ENCODE measurements at places on chromosomes 5 and 9.

DNA sequence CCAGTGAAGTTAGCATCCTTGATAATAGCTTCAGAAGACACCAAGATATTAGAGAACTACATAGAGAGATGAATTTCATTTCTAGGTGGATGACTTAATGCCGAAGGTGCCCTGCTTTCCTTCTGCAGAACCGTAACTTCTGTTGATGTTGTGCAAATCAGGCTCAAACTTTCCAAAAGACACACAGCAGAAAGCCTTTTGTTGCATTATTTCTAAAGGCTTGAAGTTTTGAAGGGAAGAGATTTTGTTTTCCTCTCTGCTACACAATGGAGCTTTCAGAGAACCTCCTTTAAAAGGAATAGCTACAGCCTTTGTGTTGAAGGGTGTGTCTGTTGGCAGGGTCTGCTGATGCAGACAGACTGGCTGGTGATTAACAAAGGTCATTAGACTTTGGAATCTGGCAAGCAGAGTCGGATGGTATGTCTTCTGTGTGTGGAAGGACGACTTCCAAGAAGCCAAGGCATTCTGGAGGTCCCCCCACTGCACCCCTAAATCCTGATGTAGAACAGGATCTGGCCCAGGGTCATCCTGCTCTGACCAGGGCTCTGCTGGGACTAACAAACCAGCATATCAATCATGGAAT is 57.8 kb downstream of the ZNF462 start:
- no peak for DNase-seq

GRCh38 chr9:78677326-78677725 is 380.4 kb downstream of the PSAT1 start:
- DNase-seq: no peak

- DNase-seq: no peak
Observed at GRCh38 chr5:36796155-36796554, 80.4 kb upstream of the NIPBL start.

GRCh38 chr5:89850513-89850865 is 559.1 kb downstream of the CETN3 start:
- DNase-seq: no peak

DNA sequence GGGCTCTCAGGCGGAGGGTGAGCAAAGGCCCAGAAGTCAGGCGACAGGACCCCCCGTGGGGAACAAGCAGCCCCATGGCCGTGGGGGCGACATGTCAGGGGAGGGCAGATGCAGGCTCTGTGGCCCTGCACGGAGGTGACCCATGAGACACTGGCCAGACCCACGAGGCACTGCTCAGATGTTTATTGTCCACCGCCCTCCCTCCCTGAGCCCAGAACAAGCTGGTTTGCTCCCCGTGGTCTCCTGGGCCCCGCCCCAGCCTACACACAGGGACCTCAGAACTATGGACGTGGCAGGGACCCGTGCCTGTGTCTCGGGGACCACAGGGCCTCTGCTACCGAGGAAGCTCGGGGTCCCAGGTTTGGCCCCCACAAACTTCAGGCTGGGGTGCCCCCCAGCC is 1.9 kb downstream of the FUT7 start:
- no peak for DNase-seq

GRCh38 chr5:149379177-149379761 is at the start of gene IL17B:
Gene IL17B, minus strand, starts transcription at chr5:149379292. Its CDS starts 67 bp downstream, at chr5:149379225.
- DNase-seq: no peak

Measured in stimulated activated CD4-positive, alpha-beta T cell treated with anti-CD3 and anti-CD28 coated beads, TNF-alpha, amount 100 ng/mL, for 4 hours (primary cell).